ENCODE measurements at places on chromosomes 2 and 18. TPM values are rescaled to one million over a fixed set of nuclear protein-coding genes. Genes with fewer than 3 reads are reported as not detected.

The LBX2 gene
- 6.7 TPM for total RNA-seq

The STK11IP gene
- 25.6 TPM for total RNA-seq

The HJURP gene
- 2.7 TPM for total RNA-seq

The PLB1 gene
- 0.81 TPM for total RNA-seq

The ZNF804A gene
- total RNA-seq = 0.16 TPM

The POTEC gene
- total RNA-seq = not detected
